Dorsolateral prefrontal cortex (tissue), 122 donors: ENCODE measurements at places on chromosomes 5 and 9. TPM values are rescaled to one million over a fixed set of nuclear protein-coding genes. Genes with fewer than 3 reads are reported as not detected.

CDC25C gene
- total RNA-seq, result not detected

SNCAIP gene
- 8.4 TPM for total RNA-seq

MELK gene
- total RNA-seq, result not detected

KIAA1958 gene
- 29.5 TPM for total RNA-seq

PLEKHG4B gene
- 0.13 TPM for total RNA-seq

BTNL8 gene
- not detected for total RNA-seq

DNM1 gene
- total RNA-seq, result 841 TPM

IRF1 gene
- 6.8 TPM for total RNA-seq

SH3PXD2B gene
- total RNA-seq, result 20.3 TPM

RNF183 gene
- not detected for total RNA-seq

ACSL6 gene
- total RNA-seq, result 184 TPM

- no peak for DNase-seq
Measured at GRCh38 chr5:59143926-59144333, 561.1 kb downstream of the RAB3C start.

DNA sequence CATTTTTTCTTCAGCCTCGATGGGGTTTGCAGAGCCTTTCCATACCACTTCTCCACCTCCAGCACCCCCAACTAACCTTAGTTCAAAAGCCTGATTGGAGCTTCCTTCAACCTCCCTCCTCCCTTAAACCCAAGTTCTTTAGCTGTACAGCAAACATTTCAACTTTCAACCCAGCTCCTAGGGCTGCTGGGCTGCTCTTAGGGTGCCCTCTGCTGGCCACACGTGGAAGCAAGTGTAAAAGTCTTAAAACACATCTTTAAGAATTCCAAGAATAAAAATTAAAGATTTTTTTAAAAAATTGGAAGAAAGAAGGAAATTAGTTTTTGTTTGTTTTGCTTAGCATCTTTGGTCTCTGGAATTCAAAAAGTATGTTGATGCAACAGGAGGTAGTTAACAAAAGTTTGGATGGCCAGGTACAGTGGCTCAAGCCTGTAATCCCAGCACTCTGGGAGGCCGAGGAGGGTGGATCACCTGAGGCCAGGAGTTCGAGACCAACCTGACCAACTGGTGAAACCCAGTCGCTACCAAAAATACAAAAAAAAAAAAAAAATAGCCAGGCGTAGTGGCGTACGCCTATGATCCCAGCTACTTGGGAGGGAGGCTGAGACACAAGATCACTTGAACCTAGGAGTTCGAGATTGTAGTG lies 15.5 kb upstream of the HSD17B3 start:
- peak; percentile 20 for DNase-seq

GRCh38 chr5:78203815-78204214 lies 90.7 kb downstream of the AP3B1 start:
- DNase-seq, result no peak

GRCh38 chr9:127295005-127295404 lies 30.4 kb downstream of the GARNL3 start:
- no peak for DNase-seq

DNA sequence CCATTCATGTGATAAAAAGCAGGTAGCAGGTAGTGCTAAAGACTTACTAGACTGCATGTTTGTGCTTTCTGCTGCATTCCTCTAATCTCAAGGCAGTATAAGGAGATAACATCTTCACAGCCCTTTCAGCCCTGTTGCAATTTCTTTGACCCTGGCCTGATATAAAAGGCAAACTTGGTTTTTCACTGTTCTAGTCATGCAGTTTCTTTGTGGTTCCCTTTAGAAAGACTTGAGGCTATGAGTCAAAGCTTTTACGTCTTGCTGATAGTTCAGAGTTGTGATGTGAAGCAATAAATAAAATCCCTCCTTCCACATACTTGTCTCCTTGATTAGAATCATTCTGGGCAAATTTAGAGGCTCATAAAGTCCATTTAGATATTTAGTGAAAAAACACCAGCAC lies 88.6 kb upstream of the CDKN2B start:
- DNase-seq, result no peak

DNA sequence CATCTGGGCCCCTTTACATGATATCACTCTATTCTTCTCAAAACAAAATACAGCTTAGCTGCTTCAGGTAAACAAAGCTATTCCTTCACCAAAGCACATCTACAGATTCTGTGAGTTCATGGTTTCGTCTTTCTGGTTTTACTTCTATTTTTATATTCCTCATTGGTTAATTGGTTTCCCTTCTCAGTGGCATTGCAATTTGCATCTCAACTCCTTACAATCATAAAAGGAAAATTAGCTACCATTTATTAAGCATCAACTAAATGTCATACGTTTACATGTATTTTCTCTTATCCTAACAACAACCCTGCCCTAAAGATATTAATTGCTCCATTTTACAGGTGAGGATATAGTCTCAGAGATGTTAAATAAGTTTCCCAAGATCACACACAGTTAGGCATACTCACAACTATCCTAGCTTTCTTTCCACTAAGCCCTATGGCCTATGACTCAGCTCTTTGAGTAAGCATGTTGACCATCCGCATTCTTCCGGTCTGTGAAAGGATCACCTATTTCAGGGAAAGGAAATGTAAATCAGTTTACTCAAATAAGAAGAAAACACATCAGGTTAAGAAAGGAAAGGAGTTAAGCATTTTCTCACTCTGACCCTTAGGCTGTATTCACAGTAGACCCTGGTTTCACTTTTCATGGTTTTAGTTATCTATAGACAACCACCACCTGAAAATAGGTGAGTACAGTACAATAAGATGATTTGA lies 146.1 kb downstream of the CAAP1 start:
- no peak for DNase-seq

- DNase-seq, result no peak
Measured at GRCh38 chr9:32533816-32534215, 7.8 kb upstream of the RIGI start.

DNA sequence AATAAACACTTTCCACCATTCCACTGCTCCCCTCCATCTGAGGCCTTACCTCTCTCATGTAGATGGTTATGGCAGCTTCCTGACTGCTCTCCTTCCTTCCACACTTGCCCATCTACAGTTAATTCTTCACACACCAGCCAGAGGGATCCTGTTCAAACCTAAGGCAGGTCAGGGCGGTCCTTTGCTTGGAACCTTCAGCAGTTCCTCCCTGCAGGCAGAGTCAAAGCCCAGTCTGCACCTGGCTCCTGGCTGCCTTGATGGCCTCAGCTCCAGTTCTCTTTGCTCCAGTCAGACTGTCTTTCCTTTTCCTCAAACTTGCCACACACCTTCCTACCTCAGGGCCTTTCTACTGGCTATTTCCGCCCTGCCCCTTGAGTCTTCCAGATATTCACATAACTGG lies 30.2 kb upstream of the NR3C1 start:
- DNase-seq, result no peak

- DNase-seq, result no peak
Measured at GRCh38 chr5:158565017-158565789, 534.5 kb downstream of the EBF1 start.

- DNase-seq, result no peak
Measured at GRCh38 chr9:134594078-134594941, 47.3 kb upstream of the COL5A1 start.
